Occipital lobe (tissue), 3 donors: ENCODE measurements at places on chromosomes 3 and 15. TPM values are rescaled to one million over a fixed set of nuclear protein-coding genes. Genes with fewer than 3 reads are reported as not detected.

TMIE gene
- 2.5 TPM for total RNA-seq

TM6SF1 gene
- 20.1 TPM for total RNA-seq

ZCWPW2 gene
- total RNA-seq = 2.8 TPM

ASB14 gene
- total RNA-seq = not detected

TJP1 gene
- total RNA-seq = 48.7 TPM

ADAMTSL3 gene
- 20.6 TPM for total RNA-seq

FEZF2 gene
- total RNA-seq = 15.0 TPM

OIP5 gene
- 3.1 TPM for total RNA-seq

TTLL13 gene
- total RNA-seq = 0.31 TPM

HYKK gene
- total RNA-seq = 1.2 TPM
